Pulmonary artery endothelial cell (primary cell): ENCODE measurements at places on chromosomes 12 and 14.

DNA sequence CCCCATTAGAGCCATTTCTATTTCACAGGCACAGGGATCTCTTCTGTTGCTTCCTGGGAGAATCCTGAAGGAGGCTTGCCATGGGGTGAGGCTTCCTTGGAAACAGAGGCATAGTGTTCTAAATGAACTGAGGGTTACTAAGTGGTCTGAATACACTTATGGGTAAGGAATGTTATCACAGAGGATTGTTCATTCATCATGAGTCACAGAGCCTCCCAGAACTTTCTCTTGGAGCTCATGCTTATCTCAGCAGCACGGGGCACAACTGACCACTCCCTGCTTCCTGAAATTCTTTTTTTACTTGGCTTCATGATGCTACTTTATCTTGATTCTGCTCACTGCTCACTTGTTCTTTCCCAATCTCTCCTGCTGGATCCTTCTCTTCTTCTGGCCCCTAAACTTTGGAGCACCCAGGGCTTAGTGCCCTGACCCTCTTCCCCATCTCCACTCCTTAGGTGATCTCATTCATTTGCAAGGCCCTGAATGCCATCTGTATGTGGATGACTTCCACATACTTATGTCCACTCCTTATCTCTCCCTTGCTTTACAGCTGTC is 57.9 kb downstream of the ANO6 start:
- DNase-seq, result peak; percentile 93

DNA sequence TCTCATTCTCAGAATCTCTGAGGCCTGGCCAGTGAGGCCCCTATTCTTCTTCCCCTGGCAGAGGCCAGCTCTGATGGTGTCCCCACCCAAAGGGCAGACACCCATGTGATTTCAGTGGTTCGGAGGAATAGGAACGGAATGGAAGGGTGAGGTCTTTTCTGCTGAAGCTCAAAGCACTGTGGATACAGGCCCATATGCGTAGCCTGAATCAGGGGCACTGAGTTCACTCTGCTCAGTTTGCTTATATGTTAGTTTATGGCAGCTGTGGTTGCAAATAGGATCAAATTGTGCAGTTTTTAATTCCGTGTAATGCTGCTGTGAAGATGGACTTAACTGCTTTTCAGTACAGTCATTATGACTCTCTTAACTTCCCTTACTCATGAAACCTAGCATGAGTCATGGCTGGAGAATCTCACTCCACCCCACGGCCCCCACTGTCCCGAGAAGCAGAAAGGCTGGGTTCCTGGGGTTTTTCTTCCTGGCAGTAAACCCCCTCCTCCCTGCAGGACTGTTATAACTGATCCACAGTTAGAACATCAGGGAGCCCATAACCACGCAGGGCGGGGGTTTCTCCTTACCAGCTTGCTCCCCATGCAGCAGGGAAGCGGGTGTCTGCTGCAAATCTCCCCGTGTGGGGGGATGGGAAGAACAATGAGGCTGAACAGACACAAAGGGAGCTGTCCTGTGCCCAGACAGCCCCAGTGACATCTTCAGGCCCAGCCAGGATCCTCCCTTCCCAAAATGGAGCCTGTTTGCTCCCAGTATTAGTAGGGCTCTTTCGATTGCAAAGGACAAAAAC is 122.7 kb downstream of the SLC38A6 start:
- DNase-seq, result peak; percentile 88

DNA sequence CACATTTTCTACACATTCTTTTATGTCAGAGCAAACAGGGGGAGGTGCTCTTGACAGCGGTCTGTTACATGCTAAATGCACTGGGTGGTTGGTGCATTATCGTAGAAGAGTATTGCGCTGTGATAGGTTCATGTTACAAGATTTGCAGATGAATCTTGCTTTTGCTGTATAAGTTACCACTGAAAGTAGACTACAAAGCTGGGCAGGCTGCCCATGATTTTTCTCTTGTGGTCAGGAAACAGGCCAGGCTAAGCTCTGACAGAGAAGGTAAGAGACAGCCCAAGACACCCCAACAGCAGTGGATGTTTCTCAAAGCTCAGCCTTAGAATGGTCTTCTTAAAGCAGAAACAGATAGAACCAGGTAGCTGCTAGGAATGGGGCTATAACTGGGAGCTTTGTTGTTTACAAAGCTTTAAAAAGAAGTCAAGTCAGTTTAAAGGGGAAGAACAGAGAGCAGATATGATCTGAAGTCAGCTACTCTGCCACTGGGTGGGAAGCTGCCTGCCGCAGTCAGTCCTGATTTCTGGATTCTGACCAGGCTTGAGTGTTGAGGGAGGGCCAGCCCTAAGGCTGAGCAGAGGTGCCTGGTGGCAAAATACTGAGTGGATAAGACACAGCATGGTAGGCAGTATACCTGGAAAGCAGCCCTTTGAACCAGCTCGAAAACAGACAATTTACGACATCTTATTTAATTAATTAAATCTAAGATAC is 9.4 kb downstream of the KCNA1 start:
- no peak for DNase-seq

GRCh38 chr14:31930493-31931240 is 146.4 kb upstream of the ARHGAP5 start:
- DNase-seq, result no peak

GRCh38 chr14:20631023-20631879 is 10.2 kb downstream of the OR6S1 start:
- DNase-seq, result no peak
